ENCODE measurements at places on chromosomes 5 and 9.

GRCh38 chr9:19782005-19782404 is 6.8 kb downstream of the SLC24A2 start:
- no peak for DNase-seq

DNA sequence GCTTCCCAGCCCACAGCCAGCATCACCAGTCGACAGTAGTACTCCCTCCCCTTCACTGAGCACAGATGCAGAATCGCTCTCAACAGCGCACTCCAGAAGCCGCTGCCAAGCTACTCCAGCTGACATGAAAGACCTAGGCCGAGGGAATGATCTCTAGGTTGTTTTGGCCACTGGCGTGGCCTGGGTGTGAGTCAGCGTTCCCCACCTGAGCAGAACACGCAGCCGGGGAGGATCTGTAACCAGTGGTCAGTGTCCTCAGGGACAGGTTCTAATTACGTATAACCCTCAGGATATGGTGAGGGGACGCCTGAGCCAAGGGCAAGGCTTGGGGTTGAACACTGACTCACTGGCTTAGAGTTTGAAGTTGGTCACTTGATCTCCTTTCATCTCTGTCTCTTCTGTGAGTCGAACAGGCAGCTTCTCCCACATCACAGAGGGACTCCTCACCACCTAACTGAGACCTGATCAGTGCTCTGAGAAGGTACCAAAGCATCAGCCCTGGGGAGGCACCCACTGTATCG is 76.9 kb upstream of the IL17B start:
- peak; percentile 88 for DNase-seq

DNA sequence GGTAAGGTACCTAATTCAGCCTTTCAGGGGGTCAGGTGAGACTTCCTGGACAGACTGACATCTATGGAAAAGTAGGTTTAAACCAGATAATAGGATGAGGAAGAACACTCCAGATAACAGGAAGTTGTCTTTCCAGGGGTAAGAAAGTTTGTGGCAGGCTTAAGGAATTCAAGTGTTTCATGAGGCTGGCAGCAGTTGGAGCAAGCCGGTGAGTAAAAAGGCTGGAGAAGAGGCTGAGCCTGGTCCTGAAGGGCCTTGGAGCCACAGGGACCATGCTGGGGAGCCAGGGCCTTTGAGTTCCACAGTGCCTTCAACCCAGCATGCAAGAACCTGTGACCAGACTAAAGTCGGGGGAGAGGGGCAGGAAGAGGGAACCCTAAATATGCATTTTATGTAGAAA is 353.4 kb downstream of the SPOCK1 start:
- no peak for DNase-seq

DNA sequence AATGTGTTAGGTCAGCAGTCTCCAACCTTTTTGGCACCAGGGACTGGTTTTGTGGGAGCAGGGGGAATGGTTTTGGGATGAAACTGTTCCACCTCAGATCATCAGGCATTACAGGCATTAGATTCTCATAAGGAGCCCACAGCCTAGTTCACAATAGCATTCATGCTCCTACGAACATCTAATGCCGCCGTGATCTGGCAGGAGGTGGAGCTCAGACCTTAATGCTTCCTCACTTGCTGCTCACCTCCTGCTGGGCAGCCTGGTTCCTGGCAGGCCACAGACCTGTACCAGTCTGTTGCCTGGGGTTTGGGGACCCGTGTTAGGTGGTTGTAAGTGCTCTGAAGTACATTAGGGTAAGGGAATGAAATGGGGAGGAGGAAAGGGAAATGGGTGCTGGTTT is 9.7 kb upstream of the CTNNA1 start:
- DNase-seq: no peak

DNA sequence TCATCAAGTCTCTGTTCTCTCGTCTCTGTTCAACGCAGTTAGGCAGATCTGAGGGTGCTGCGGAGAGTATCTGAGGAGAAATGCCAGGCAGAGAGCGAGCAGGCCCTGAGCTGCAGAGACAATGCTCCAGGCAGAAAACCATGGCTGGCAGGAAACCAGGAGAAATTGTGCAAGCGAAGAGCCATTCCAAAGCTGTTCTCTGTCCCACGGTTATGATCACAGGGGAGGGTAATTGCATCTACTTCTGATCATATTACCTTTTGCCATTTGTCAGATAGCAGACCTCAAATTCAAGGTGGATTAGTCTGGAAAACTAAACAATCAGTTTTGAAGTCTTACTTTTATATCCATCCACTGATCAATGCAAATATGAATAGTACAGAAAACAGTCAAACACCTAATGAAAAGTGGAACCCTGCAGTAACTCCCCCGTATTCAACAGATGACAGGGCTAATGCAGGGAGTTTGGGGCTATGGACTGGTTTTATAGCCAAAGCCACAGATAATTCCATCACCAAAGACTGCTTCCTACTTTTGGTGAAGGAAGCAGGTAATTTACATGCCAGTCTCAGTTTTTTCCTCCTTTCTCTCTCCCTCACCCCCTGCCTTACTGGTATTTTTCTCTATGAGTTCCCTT is 228.0 kb downstream of the DCP2 start:
- no peak for DNase-seq

DNA sequence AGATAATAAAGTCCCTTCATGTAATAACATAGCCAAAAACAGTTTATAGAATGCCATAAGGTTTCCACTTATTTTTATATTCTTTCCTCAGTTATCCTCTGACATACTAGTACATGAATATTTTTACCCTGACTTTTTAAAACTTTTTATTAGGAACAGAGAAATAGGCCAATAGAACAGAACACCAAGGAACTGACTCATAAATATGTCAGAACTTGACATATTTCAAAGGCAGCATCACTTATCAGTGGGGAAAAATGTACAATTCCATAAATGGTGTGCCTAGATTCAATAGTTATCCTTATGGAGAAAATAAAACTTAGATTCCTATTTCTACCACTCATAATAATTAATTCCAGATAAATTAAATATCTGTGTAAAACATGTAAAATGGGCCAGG is 9.4 kb downstream of the STARD4 start:
- no peak for DNase-seq

DNA sequence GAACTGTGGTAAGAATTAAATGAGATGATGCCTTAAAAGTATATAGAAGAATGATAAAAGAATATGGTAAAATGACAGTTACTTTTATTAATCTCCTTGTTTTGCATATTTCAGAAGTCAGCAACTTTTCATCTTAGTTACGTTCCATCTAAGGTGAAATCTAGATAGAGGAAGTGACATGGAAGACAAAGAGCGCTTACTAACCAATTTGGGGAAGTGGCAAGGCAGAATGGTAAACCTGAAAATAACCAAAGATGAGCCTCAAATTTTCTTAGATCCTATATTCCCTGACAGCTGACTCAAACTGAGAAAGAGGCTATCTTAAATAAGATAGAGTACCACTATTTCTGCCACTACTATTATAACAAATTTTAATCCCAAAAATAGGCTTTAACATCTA is 52.5 kb downstream of the FGF10 start:
- no peak for DNase-seq

GRCh38 chr9:133449760-133450159 is 10.0 kb upstream of the CACFD1 start:
- DNase-seq: no peak

- DNase-seq: no peak
These were observed 123.7 kb upstream of the CPEB4 start for GRCh38 chr5:173764332-173765028.
